ENCODE measurements at places on chromosomes 1 and 21.

DNA sequence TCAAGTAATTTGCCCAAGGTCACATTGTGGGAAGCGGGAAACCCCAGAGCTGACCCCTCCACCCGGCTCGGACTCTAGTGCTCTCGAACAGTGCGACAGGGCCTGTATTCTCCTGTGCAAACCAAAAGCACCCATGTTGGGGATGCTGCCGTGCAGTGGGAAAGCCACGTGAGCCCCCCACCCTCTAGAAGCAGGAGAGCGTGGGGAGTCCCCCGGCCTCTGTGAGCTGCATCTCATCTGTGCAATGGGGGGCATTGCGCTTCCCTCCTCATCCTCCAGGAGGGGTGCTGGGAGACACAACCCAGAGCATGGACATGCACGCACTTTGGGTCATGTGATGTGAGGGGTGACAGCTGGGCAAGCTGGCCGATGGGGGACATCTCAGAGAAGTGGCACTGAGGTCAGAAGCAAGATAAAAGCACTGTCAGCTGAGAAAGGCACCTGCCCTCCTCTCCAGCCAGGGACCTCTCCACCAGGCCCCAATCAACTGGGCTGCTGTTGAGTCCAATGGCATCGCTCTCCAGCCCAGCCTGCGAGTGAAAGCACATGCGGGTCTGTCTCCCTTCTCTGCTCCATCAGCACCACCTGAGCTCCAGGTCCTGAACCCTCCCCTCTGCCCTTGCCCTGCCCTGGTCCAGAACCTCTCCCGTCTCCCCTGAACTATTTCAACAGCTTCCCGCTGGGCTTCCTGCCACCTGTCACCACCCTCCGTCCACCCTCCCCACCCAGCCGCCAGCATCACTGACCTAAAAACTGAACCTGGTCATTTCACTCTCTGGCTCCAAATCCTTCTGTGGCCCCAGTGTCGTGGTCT, 76.4 kb upstream of the IFFO2 start:
- no peak for DNase-seq

DNA sequence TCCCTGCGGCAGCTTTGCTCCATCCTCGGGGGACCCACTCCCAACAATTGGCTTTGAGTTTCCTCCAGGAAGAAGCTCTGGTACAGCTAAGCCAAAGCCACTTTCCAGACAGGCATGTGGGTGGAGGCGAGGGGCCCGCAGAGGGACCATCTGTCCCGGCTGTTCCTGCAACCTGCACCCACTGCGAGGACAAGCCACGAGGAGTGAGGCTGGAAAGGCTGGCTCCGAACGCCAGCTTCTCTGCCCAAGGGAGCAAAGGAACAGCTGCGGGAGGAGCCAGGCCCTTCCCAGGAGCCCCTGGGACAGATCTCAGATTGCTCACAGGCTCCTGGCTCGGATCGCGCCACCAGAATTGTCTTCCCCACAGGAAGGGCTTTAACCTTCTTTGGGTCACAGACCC, 28.3 kb upstream of the PEF1 start:
- no peak for DNase-seq

DNA sequence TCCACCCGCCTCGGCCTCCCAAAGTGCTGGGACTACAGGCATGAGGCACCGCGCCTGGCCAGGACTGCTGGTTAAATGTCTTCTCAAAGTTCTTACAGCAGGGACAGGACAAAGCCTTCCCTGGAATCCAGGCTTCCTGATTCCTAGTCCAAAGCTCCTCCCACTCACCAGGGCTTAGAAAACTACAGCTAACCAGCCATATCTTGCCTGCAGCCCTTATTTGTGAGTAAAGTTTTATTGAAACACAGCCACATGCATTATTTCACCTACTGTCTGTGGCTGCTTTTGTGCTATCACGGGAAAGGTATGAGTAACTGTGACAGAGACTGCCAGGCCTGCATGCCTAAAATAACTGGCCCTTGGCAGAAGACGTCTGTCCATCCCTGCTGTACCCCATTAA, 24.4 kb downstream of the TMCO4 start:
- no peak for DNase-seq

DNA sequence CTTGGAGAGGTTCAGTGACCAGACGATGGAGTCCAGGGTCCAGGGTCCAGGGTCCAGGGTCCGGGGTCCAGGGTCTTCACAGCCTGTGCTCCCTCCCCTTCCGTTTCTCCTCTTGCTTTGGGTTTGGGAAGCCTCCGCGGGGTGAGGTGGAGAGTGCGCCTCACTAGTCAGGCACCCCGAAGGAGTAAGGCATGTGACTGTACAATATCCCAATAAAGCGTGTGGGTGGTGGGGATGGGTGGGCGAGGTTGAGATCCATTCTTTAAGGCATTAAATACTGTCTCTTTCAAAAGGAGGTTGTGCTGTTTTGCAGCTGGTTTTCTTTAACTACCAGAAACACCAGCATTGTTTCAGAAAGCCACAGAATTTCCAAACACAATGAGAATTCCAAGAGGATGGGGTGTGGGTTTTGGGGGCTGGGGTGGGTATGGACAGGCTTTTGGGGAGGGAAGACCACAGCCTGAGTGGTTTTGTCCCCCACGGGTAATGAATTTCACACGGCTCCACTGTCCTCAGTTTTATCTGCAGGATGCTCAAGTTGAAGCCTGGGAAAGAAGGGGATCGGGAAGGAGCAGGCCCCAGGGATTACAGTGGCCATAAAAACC, 65.7 kb downstream of the KIF26B start:
- no peak for DNase-seq

Data from hematopoietic multipotent progenitor cell treated with erythropoietin and hydrocortisone succinate and interleukin-3 and kit ligand, for 8 days (in vitro differentiated cells).